ENCODE measurements at places on chromosomes 3 and 15.

- DNase-seq = no peak
These were observed 159.5 kb downstream of the CD47 start for GRCh38 chr3:107931326-107931725.

DNA sequence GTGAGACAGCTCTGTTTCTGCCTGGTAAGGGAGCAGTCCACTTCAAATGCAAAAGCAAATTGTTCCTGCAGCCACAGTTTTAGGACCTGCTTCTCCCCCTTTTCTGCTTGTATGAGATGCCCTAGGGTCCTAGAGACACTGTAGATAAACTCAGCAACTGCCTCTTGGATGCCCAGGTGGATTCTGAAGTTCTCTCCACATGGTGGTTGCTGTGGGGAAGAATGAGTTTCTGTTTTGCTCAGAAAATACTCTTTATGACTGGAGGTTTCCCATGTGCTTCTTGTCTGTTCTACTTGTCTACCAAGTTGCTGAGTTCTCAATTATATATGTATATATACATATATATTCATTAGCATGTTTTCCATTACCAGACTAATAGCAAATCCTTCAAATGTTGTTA is 5.6 kb upstream of the ZNF80 start:
- no peak for DNase-seq

DNA sequence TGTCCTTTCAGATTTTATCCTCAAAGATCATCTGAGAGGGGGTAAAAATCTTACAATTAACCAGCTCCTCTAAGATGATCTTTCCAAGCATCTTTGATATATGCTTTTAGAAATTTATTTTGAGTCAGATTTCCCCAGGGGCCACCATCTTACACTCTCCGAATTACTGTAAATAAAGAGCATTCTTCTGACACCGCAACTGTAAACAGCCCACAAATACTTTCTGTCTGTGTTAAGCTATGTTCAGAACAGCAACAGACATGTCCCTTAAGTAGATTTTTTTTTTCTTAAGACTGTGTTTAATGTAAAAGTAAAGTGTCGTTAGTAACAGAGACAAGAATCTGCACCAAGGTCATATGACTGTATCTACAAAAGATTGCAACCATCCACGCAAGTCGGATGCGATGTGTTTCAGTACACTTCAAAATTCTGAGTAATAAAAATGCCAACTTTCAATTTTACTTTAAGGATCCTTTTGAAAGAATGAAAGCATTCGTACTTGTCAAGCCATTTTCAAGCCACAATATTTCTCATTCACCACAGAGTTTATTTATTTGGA is 159.0 kb upstream of the KCNH8 start:
- DNase-seq = no peak

DNA sequence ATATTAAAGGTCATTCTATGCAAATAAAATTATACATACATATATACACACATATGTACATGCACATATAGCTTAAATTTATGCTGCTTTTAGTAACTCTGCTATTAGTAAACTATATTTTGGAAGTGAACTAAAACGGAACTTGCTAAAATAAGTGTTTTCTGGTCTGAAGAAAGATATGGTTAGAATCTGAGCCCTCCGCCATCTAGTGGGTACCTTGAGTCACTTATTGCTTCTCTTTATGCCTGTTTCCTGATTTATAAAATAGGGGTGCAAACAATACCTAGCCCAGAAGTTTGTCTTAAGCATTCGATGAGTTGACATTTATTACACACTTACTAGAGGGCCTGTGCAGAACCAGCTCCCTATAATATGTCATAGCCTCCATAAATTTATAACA is 255.7 kb downstream of the CNTN6 start:
- DNase-seq = no peak

DNA sequence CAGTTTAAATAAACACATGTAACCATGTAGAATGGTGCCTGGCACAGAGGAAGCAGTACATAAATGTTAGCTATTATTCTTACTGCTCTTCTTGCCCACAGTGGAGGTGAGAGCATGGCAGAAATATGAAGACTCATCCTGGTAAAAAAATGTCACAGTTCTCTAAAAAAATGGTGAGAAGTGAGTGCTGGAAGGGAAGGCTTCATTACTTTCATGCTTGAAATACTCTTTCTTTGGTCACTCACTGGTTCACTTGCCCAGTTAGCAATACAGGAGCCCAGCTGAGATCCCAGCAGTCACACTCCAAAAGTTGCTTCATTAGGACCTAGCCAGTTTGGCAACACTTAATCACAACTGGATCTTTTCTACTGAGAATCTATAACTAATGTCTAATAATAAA is 1017.2 kb downstream of the TUSC7 start:
- DNase-seq = no peak

GRCh38 chr3:29890801-29891200 is 609.9 kb downstream of the RBMS3 start:
- no peak for DNase-seq

GRCh38 chr3:119349354-119350041 is 55.3 kb downstream of the ARHGAP31 start:
- DNase-seq = no peak
